ENCODE measurements at places on chromosomes 2 and 18. TPM values are rescaled to one million over a fixed set of nuclear protein-coding genes. Genes with fewer than 3 reads are reported as not detected.

- DNase-seq = no peak
Observed at GRCh38 chr18:48781163-48781987, 169.4 kb downstream of the SMAD7 start.

GRCh38 chr2:66822186-66822585, 387.3 kb downstream of the MEIS1 start:
- no peak for DNase-seq

GRCh38 chr2:237352279-237352845, 61.6 kb downstream of the COL6A3 start:
- DNase-seq = no peak

DNA sequence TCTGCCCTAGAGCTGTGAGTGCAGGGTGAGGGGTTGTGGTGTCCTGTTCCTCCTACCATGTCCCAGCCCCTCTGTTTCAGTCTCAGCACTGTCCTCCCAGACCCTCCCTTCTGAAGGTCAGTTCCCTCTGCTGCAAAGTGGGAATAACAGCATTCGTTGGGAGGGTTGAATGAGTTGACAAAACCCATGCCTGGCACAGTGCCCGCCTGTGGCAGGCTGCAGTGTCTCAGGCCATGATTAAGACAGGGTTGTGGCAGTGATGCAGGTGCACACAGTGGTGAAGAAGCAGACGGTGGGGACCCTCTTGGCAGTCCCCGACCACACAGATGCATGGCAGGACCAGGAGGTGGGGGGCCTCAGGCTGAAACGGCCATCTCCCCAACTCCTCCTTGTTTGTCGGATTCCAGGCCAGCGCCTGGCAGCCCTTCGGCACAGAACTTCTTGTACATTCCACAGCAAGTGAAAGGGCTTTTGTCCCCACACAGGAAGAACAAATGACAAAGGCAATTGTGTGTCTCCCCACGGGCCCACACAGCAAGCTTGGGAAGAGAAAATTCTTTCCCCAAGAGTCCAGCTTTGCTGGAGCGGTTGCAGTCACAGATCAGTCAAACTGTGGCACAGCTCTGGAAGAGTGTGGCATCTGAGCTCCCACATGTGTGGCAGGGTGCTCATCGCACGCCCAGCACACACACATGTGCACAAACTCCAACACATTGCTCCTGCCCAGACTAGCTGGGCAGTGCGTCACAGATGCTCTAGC, 92.0 kb upstream of the MSH2 start:
- DNase-seq = no peak

Gene MRO
- 1.3 TPM for total RNA-seq

All from endodermal cell (in vitro differentiated cells).